Stimulated activated CD8-positive, alpha-beta memory T cell treated with anti-CD3 and anti-CD28 coated beads, Interleukin-7, amount 100 ng/mL, for 1 hour (primary cell): ENCODE measurements at places on chromosomes 6 and 20.

GRCh38 chr6:168937054-168937453 lies 316.6 kb downstream of the THBS2 start:
- DNase-seq = no peak

DNA sequence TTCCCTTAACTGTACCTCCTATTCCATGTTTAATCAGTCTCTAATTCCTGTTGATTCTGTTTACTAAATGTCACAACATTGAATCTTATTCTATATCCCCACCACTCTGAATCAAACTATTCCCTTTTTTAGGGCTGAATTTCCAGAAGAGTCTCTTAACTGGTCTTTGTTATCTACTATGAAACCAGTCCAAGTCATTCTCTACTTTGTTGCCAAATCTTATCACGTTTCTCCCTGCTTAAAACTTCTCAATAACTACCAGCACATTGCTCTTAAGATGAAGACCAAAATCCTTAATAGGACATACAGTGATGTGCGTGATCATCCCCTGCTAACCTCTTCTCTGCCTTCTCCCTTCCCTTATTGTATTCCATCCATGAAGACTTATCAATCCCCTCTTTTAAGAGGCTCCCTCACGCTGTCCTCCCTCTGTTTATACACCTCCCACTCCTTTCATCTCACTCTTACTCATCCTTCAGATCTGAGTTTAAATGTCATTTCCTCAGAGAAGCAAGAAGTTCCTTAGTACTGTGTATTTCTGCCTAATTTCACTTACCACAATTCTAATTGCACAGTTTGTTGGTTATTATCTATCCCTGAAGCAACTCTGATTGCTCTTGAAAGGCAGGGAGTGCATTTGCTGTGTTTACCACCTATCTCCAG lies 143.0 kb upstream of the AHI1 start:
- DNase-seq = no peak

DNA sequence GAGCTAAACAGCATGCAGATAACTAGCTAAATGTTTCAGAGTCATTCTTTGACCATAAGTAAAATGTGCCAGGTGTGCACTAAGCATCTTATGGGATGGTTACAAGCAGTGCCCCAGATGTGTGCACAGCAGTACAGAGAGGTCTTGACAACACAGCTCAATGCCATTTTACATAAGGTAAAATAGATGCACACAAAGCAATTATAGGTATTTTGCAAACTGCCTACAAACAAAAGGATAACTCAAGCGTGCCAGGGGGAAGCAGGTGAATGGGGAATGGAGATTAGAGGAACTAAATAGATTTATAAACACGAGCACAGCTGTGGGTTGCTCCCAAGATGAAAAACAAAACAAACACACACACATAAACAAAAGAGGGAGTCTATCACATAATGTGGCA lies 64.8 kb downstream of the SLC2A10 start:
- DNase-seq = no peak

DNA sequence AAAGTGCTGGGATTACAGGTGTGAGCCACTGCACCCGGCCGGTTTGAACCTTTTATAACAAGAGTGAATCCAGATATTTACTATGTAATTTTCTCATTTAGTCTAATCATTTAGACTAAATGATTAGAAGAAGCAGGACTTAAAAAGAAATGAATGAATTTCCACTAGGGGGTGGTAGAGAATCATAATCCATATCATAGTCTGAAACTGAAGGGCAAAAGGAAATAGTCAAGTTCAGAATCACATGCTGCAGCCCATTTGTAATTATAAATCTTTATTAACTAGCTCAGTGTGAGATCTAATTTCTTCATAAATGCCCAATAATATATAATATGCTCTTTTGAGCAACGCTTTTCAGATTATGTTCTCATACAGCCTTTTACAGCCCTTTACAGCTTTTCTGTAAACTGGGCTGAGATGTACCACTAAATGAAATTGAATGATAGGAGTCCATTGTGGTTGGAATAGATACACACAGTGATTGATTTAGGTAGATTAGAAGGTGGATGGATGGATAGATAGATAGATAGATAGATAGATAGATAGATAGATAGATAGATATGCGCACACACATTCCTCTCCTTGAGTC lies 31.8 kb downstream of the PSMB9 start:
- DNase-seq = no peak

GRCh38 chr6:111985202-111985731 lies 68.6 kb upstream of the CCN6 start:
- DNase-seq = no peak

DNA sequence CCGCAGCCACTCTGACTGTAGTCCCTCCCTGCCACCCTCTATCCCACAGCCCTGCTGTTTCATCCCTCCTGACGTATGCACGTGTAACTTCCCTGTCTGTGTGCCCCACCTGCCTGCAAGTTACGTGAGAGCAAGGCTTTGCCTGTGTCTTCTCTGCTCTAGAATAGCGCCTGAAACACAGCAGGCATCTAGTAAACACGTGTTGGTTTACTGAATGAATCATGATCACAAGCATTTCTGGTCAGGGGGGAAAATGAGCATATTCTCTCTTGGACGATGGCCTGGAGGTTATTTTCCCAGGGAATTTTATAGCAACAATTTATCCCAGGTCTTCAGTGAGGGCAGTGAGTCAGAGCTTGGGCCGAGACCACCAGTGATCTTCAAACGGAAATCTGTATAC lies 38.3 kb downstream of the PSMG4 start:
- DNase-seq = no peak

- no peak for DNase-seq
These were observed 2.3 kb downstream of the DEFB124 start for GRCh38 chr20:31472395-31473330.

GRCh38 chr6:142008016-142008735 lies 124.5 kb upstream of the GJE1 start:
- DNase-seq = no peak

GRCh38 chr20:17227669-17228623 lies 1.1 kb downstream of the PCSK2 start:
- no peak for DNase-seq

- no peak for DNase-seq
These were observed 1760.2 kb upstream of the DEFB115 start for GRCh38 chr20:29497261-29497671.

GRCh38 chr6:108877046-108877751 lies 29.0 kb downstream of the ARMC2 start:
- DNase-seq = no peak

- DNase-seq = no peak
These were observed 158.1 kb upstream of the RPS6KA2 start for GRCh38 chr6:166785131-166785530.

- DNase-seq = no peak
These were observed 52.6 kb upstream of the PDE7B start for GRCh38 chr6:135798751-135799515.

DNA sequence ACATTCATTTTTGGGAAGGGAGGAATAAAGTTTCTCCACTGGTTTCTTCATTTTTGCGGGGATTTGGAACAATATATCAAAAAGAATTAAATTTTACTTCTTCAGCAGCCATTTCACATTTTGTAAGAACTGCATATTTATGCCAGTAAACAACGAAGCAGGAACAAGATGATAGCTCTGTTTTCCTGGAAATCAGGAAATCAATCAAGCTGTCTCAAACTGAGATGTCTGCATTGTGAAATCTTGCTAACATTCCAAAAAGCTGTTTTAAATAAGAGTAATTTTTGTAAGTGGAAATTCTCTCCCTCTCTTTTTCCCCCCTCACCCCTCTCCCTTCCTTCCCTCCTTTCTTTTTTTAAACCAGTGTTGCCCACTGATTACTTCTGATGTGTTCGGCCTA lies 20.0 kb downstream of the MAPK13 start:
- no peak for DNase-seq

GRCh38 chr6:6006006-6006427 lies 708 bp downstream of the NRN1 start:
- DNase-seq = no peak

DNA sequence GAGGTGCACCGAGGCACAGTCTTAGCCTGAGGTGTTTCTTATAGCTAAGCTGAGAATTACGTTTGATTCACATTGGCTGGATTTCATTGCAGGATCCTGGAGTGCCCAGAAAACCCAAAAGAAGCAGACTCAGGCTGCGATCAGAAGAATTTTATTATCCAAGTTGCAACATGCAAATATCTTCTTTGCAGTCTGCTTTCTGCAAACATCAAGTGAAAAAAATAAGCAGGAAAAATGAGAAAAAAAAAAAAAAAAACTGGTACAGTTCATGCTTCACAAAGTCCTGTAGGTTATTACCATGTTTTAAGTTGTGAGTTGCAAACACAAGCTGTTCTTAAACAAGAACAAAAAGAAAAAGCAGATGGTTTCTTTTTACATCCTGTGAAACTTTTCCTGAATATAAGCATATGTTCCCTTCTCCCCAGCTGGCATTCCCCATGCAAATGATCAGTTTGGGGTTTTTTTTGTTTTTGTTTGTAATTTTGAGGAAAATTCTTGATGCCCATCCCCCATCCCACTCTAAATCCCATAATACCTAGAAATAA lies 349.0 kb downstream of the CBLN4 start:
- no peak for DNase-seq

DNA sequence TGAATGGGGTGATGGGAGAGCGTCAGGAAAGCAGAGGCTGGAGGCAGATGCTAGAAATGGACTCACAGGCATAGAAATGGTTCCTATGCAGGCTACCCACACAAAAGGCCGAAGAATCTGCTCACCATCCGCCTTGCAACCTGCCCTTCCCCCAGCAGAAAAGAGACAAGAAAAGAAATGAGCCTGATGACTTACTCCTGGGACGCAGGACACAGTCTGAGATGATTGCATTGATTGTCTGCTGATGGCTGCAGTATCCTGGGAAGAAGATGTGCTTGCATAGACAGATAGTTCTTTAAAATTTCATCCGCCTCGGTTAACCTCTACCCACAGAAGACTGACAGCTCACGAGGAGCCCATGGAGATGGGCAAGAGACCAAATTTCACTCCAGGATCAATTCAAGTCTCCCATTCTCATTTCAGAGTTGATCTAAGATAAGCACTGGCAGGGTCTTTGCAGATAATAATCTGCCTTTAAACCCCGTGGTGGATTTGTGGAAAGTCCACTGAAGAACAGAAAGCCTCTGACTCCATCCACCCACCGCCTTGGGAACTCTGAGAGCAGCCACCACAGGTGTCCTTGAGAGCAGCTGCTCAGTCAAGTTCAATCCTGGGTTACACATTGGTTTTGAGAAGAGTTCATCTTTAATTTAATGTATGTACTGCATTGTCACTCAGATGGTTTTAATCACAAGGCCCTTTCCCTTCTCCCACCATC lies 7.2 kb downstream of the AGPAT4 start:
- no peak for DNase-seq

DNA sequence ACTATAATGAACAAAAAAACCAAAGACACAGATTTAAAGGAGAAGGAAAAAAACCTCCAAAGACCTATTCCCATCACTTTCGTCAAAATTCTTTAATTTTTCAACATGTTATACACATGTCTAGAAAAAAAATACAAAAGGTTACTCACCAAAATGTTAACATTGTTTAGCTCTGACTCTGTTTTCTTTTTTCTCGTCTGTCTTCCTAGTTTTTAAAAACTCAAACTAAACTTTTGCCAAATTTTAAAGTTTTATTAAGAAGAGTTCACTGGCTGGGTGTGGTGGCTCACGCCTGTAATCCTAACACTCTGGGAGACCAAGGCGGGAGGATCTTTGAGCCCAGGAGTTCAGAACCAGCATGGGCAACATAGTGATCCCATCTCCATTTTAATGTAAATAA lies 10.8 kb downstream of the MCUR1 start:
- DNase-seq = no peak

DNA sequence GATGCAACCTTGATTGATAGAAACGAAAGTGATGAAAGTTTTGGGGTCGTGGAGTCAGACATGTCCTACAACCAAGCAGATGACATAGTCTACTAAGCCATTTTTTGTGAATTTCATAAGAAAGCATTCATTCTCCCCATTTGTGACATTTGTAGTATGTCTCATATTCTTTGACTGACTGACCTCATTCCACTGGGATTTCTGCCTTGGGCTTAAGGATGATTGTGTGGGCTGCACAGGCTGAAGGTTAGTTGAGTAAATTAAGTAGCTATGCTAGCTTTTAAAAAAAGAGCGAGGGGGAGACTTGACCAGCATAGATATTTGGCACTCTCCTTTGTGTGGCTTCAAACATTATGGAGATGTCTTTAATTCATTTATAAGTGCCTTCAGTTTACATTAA lies 28.9 kb downstream of the STMND1 start:
- no peak for DNase-seq

- no peak for DNase-seq
These were observed 10.6 kb upstream of the TTLL2 start for GRCh38 chr6:167314180-167314821.

GRCh38 chr6:49087369-49087768 lies 375.7 kb downstream of the MMUT start:
- no peak for DNase-seq

DNA sequence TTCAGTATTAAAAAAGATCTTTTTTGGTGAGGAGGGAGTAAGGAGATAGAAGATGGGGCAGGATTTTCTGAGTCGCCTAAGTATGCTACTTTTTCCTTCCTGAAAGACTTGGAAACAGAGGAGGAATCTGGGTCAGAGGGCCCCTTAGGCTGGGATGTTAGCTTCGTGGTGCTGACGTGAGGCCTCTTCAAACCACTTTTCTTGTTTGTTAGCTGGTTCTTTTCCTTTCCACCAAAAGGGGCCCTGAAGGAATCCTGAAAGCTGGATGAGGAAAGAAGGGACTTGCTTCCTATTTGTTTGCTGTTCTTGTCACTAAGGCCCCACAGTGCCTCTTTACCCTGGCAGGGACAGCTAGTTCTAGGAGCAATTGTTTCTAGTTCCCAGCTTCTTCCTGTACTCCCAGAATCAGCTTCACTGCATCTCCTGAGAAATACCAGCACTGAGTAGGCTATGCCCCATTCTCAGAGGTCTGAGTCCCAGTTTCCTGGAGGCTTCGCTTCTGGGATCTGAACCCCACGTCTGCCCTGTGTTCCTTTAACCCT lies 2.2 kb upstream of the IL20RA start:
- DNase-seq = no peak

GRCh38 chr6:150334790-150335783 lies 33.7 kb upstream of the IYD start:
- no peak for DNase-seq

GRCh38 chr6:128848212-128848935 lies 34.6 kb upstream of the LAMA2 start:
- no peak for DNase-seq

DNA sequence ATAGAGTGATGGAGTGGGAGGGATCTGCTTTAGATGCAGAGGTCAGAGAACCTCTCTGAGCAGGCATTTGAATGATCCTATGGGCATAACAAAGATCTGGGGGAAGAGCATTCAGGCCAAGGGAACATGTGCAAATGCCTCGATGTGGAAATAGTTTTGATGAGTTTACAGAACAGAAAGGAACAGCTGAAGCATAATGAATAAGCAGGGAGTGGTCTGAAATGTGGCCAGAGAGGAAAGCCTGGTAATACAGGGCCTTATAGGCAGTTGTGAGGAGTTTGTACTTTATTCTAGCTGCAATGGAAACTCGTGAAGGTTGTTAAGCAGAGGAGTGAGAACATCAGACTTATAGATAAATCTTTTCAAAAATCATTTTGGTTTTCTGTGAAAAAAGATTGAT lies 33.0 kb upstream of the ME1 start:
- DNase-seq = no peak

- DNase-seq = no peak
These were observed 4.6 kb downstream of the SYTL3 start for GRCh38 chr6:158654498-158654897.
